ENCODE measurements at places on chromosomes 6 and 20.

DNA sequence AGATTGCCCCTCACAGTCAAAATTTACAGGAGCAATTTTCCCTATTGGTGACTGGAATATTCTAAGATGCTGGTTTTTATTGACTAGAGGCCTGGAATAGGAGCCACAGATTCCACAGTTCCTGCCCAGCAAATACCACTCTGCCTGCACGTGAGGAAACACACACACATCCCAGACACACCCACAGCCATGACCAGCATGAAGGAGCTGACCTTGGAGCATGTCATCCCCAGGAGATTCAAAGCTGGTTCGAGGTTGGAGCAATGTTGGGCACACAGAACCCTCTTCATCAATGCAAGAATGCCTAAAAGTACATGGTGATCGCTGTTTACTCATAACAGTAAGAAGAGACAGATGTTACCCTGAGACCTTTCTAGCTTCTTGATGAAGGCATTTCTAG lies 244.6 kb upstream of the FOXQ1 start:
- DNase-seq, result no peak

DNA sequence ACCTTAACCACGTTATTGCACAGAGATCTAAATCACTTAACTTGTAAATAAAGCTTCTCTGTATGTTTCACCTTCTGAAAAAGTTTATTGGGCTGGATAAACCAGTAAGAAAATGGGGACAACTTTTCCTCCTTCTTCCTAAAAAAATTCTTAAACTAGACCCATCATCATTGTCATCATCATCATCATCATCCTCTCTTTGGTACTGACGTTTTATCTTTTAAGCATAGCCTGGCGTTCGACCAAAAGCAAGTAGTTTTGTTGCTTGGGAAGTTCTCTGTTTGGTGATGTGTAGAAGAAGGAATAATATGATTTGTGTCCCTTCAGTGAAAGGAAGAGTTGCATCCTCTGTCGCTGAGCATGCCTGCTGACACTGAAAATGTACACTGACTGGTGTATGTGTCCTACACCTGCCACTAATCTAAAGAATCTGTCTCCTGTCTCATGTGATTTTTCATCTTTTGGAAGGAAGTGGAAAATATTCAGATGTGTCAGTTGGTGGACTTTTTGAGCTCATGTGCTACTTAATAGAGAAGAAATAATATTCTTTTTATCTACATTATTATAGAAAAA lies 2.5 kb downstream of the CLVS2 start:
- DNase-seq, result no peak

GRCh38 chr6:63261820-63262219 lies 50.6 kb downstream of the FKBP1C start:
- no peak for DNase-seq

- DNase-seq, result no peak
Observed at GRCh38 chr6:21729431-21729830, 135.9 kb downstream of the SOX4 start.

DNA sequence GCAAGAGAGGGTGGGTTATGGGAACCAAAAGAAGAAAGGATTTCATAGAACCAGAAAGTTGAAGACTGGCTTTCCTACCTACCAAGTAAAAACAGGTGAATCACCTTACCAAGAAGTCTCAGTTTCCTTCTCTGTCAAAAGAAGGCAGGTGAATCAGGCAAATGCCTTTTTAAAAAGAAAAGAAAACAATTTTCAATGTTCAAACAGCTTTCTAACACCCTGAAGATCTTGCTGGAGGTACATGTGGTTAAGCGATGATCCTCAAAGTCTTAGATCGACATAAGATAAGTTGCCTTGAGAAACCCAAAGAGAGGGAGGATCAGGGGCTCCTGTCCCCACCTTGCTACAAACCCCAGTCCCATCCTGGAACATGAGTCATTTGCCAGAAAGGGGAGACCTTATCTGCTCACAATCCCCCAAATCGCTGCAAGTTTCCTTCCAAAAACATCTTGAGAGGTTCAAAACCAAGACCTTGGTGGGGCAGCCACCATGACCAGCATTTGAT lies 71.6 kb downstream of the NFATC2 start:
- DNase-seq, result no peak

DNA sequence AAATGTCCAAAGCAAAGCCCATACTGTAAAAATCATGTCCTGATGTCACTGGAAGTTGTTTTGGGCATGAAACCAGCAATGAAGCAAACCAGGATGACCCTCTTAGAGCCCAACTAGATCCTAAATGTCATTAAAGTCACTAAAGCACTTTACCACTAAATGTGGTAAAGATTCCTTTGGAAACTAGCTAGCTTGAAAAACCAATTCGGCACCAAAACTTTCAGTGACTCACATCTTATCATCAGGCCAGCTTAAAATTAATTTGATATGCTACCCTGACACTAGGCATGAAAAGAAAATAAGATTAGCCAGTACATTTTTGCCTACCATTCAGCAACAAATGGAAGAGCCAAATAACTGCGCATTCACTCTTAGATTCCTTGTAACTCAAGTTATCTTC lies 145.8 kb downstream of the PACRG start:
- no peak for DNase-seq

- DNase-seq, result peak; percentile 73
Observed at GRCh38 chr6:122530440-122531046, 58.9 kb upstream of the SERINC1 start.

GRCh38 chr6:33164665-33165373 lies 27.4 kb downstream of the COL11A2 start:
- DNase-seq, result no peak

GRCh38 chr6:13397359-13398068 lies 69.2 kb upstream of the TBC1D7 start:
- DNase-seq, result no peak

- DNase-seq, result no peak
Observed at GRCh38 chr6:105607636-105608621, 205.0 kb upstream of the PREP start.

DNA sequence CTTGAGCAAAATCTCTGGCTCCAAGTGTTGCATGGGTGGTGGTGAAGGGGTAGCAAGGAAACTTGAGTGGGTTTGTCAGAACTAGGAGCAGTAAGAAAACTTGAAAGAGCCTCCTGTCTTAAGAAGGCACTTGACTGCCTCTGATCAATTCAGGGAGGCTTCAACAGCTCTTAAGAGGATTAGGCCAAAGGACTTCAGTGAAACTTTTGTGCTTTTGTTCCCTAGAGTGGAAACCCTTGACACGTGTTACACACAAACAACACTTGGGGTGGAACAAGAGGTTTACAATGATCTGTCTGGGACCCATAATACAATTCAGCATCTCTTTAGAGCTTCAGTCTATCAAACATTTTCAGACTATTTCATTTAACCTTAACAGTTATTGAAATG lies 80.1 kb upstream of the ARMC2 start:
- DNase-seq, result no peak

DNA sequence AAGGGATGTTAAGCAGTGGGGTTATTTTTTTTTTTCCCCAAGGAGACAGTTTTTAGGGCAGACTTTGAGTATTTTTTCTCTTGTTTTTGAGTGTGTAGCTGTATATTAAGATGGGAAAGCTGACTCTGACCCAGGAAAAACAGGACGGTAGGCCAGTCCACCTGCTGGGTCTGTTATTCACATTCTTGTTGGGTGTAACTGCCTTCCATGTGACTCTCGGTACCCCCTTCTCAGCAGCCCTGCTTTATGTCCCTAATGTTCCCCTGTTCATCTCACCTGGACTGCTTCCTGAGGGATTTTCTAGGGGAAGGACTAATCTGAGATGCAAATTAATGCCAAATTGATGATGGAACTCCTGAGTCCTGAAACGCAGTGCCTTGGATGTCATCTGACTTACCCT lies 21.9 kb downstream of the FOXO3 start:
- no peak for DNase-seq
